ENCODE measurements at places on chromosomes 11 and 22.
A peak's percentile ranks its signal among the peaks of the same experiment; 100 is the strongest.

GRCh38 chr11:67266449-67267187 is at the start of gene GRK2:
Gene GRK2 (plus strand): TSS chr11:67266473. CDS start chr11:67266700, 227 bp downstream.
- DNase-seq, result peak; percentile 54

DNA sequence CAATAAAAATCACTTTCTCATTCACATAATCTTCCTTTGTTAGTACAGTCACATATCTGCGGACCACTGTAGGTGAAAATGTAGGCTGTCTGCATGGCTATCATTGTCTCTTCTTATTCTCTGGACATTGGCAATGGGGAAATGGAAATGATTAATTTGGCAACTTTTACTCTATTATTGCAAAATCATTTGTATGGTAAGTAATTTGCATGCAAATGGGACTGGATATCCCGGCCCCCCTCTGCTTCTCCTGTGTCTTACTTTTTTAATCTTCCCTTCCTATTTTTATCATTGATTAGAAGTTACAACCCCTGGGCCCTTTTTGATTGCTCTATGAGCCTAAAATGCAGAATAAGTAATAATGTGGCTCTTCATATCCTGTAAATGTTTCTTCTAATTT is 6.0 kb downstream of the GRK3 start:
- DNase-seq, result no peak

GRCh38 chr11:35911616-35912165 is 32.2 kb upstream of the LDLRAD3 start:
- DNase-seq, result no peak

DNA sequence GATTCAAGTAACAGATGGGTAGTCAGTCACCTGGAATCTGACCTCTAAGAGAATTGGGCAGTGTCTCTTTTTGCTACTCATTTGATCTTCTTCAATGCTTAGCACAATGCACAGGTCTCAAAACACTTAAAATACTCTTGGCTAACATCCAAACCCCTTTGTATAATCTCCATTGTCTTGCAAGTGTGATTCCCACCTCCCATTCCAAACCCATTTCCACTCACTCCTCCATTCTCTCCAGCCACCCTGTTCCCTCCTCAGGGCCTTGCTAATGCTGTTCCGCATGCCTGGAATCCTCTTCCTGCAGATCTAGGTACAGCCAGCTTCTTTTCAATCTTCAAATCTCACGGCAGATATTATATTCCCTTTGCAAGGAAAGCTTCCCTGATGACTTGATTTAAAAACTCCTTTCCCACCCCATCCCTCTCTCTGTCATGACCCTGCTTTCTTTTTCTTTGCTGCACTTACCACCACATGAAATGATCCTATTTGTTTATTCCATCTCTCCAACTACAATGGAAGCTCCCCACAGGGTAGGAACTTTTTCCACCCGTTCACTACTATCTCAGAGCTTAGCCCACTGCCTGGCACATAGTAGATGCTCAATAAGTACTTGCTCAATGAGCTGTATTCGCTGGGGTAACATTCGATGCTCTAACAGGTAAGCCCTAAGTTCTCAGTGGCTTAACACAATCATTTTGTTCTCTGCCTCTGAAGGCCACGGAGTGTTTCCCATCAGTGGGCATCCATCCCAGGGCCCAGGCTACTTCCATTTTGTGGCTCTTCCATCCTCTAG is 121.7 kb downstream of the MN1 start:
- DNase-seq, result no peak

DNA sequence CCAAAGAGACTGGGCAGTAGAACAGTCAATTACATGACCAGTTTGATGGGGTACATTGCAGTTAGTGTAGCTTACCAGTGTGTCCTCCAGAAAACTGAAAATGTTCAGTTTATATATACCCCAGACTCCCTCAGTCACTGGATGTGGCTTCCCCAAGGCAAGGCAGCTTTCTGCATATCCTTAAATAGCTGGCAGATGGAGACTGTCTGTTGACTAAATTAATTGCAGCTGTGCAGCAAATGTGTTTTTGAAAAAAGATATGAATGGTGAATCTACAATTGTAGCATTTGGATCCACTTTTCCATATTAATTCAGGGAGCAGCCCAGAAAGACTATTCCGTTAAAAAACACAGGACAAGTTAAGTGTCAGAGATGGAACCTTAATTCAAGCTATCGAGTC is 565.1 kb upstream of the CCDC179 start:
- DNase-seq, result no peak

DNA sequence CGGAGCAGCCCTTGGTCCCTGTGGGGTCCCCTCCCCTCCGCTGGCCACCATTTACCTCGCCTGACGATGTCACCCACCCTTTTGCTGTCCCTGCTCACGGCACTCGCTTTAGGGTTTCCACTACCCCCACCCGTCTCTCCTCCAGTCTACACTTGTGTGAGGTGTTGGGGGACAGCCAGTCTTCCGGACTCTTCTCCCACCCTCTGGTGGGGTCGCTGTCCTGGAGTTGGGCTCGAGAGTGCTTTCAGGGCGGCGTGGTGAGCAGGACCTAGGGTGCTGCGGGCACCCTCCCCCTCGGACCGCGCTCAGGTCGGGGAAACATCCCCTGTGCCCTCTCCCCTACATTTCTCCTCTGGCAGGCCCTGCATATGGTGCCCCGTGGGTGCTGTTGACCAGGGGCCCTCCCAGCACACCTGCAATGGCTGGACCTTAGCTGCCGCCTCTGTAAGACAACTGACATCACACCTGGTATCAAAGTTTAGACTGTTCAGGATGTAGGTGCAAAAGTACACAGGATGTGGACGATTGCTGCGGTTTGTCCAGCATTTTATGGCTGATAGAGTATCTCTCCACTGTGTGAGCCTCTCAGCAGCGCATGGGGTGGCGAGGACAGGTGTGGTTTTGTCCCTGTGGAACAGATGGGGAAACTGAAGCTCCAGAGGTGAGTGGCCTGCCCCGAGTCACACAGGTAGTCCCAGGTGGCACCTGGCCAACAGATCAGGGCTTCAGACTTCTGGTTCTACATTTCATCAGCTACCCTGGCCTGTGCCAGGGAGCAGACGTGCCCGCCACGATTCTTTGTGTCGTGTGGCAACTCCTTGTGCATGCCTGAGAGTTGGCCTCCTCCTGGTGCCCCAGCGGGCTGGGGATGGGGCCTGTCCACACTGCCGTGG is 1.2 kb downstream of the GRK2 start:
- no peak for DNase-seq

- DNase-seq, result no peak
Observed at GRCh38 chr11:133570376-133570775, 38.1 kb upstream of the OPCML start.

DNA sequence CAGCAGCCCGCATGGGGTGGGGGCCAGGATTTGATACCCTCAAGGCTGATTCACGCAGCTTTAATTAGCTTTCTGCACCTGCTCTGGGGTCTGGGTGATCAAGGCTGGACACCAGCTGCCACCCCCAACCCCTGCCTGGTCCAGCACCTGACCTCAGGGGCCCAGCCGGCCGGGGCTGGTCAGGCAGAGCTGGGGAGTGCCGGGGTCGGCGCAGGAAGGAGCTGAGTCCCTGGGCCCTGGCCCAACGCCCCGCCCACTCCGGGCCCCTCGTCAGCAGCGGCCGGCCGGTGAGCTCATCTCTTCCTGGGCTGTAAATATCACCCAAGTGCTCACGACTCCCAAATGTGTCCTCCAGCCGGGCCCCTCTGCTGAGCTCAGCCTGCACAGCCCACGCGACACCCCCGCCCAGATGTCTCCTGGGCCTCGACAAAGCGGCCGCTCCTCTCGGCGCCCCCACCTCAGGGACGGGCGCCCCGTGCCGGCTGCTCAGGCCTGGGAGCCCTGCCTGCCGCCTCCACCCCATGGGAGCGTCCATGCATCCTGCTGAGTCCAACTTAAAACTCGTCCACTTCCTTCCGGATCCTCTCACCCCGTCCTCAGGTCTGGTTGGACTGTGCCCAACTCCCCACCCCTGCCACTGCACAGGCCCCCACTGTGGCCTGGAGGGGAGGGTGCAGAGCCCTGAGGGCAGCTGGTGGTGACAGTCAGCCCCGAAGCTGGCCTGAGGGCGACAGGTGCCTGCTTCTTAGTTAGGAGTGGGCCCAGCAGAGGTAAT is 29.0 kb downstream of the RTN4R start:
- no peak for DNase-seq

DNA sequence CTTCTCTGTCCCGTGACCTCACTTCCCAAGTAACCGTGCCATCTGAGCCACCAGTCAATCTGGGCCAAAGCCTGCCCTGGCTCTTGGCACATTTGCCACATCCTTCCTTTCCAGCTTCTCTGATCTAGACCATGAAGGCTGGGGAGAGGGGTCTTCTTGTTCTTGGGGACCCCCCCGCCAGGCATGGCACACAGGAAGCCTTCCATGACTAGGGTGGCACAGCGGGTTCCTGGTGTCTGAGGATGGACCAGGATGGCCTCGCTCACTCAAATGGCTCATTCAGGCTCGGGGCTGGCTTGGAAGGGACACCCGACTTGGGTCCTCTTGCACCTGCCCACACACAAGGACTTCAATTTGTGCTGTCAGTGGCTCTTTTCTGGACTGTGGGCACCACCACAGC is 121.3 kb downstream of the BCR start:
- DNase-seq, result no peak

DNA sequence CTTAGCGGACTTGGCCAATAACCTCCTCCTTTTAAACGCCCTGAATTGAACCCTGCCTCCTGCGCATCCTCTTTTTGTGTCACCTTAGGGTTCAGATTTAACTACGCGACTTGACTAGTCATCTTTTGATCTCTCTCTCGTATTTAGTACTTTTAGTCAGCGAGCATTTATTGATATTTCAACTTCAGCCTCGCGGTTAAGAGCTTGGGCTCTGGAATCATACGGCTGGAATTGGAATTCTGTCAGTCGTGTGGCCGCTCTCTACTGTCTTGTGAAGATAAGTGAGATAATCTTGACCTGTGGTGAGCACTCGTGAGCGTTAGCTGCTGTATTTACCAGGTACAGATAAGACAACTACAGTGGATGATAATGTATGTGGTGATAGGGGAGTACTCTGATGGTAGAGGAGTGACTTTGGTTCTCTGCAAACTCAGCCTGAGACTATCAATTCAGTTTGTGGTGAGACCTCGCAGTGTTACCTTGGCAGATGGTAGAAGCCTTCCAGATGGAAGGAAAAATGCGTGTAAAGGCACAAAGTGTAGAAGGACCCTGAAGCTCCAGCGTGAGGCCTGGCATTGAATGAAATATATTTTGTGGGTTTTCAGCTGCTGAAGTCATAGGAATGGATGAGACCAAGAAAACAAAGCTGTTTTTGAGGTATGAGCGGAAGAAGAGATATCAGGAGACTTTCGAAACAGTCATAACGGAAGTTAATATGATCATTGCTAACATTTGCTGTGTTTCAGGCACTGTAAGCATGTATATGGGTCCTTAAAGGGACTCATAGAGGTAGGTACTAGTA is 682 bp downstream of the ATM start:
- no peak for DNase-seq

DNA sequence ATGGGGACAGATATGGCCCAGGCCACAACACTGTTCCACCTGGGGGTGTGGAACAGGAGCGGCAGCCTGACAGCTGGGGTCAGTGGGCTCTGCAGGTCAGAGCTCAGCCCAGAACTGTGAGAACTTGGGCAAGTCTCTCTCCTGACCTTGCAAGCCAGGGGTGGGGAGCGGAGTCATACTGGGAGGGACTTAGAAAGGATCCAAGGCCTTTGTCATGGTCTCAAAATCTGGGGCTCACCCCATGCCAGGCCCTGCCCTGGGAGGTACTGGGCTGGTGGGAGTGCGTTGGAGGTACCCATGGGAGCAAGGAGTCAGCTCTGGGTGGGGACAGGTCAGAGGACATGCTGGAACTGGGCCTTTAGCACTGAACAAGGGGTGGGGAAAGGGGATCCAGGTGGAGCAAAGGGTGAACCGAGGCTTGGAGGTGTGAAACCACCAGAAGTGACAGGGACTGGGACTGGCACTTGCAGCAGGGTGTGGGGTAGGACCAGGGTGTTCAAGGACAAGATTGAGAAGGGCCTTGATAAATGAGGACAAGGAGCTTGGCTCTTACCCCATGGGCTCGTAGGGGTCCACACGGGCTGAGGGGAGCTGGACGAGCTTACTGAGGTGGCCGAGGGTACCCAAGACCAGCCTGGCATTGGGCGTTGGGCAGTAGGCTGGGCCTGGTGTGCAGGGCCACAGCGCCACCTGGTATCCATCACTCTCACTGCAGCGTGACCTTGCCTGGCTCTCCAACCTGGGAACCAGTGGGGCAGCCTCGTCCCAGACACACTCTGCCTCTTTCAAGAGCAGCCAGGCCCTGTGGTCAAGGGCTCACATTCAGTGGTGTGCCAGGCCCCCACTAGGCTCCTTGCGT is 7.4 kb upstream of the PMM1 start:
- peak; percentile 35 for DNase-seq

GRCh38 chr11:45886816-45887520 is 1.5 kb downstream of the MAPK8IP1 start:
- DNase-seq, result no peak

DNA sequence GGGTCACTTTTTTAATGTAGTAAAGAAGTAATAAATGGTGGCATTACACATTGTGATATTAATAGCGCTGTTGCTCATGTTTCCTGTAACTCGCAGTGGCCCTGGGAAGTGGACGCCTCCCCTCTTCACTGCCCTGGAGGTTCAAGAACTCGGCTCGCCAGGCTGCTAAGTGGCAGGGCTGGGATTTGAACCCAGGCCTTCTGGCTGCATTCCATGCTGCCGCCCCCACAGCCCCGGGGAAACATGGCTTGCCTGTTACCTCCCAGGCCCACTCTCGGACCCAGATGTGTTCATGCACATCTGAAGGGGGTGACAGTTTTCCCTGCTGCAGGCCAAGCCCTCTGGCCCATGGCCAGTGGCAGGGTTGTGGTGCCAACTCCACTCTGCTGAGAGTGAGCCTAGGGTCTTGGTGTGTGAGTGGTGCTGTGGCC is 25.0 kb upstream of the MGAT3 start:
- DNase-seq, result no peak

DNA sequence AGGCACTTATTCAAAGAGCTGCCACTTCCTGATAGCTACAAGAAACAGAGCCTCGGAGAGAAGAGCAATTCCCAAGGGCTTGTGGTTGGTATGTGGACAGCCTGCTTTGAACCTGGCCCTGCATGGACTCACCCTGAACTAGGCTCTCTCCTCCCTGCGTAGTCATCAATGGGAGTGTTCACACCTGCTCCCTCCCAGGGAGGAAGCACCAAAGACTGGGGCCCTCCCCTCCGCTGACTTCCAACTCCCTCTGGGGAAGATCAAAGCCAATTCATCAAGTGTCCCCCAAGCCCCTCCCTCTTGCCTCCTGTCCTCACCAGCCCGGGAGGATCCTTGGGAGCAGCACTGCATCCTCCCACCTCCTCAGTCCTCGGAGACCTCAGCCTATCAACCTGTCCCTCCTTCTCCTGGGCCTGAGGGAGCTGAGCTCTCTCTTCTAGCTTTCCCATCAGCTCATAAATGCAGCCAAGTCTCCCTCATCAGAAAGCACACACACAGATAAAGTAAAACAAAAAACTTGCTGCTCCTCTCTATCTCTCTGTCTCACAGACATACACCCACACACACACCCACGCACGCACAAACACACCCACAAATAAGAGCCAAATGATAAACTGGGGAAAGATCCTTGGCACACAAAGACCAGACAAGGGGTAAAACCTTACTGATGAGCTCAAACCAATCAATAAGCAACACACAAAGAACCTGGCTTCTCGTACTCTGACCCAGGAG is 3.3 kb downstream of the A4GALT start:
- no peak for DNase-seq

- DNase-seq, result no peak
Observed at GRCh38 chr11:63933459-63933858, 5.3 kb upstream of the NAA40 start.

- no peak for DNase-seq
Observed at GRCh38 chr11:14812757-14813156, 79.3 kb downstream of the CYP2R1 start.

GRCh38 chr22:23686416-23687024 is 4.3 kb upstream of the RGL4 start:
- DNase-seq, result no peak
